ENCODE measurements at places on chromosomes 1 and 21.
A peak's percentile ranks its signal among the peaks of the same experiment; 100 is the strongest.

DNA sequence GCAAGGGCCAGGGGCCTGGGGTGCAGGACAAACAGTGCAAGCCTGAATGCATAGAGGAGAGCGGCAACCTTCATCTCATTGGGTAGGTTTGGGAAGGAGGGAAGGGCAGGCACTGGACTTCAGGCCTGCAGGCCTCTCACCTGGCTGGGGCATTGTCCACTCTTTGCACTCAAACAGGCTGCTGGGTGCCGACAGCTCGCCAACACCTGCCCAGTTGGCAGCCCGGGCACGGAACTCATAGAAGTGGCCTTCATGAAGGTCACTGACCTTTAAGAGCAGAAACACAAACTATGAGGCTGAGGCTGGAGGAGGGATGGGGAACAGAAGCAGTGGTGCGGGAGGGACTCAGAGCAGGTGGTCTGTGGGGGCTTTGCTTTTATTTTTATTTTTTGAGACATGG is 30.7 kb downstream of the MYOM3 start:
- no peak for DNase-seq

DNA sequence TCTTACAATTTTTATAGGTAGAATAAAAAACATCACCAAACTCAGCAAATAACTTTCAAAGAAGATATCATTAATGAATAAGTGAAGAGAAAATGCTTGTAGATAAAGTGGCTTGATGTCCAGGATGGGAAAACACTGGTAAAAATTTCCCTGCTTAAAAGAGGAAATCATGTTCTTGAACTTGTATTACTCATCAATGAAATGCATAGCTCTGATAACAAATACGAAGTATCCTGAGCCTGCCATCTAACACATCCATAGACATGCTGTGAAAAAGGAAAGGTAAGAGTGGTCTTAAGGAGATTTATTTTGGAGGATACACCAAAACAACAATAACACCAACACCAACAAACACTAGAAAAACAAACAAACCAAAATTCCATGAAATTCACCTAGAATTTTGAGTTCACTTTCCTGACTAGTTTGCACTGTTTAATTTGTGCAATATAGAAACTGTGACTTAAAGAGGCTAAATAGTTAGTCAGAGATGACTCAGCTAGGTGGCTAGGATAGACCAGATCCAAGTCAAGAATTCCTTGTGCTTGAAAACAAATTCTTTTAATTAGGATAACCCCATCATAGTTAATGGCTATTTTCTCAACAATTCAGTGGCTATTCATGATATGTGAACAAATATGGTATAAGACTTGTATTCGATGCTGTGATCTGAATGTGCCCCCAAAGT is 179.8 kb upstream of the KCNK2 start:
- DNase-seq, result no peak

- DNase-seq, result peak; percentile 22
Observed at GRCh38 chr1:222618001-222618879, at the start of gene MIA3. TSS of gene MIA3 (plus strand) at chr1:222618097. CDS start at chr1:222618111, 14 bp downstream.

- DNase-seq, result no peak
Observed at GRCh38 chr1:25624156-25624555, 7.6 kb downstream of the MAN1C1 start.

DNA sequence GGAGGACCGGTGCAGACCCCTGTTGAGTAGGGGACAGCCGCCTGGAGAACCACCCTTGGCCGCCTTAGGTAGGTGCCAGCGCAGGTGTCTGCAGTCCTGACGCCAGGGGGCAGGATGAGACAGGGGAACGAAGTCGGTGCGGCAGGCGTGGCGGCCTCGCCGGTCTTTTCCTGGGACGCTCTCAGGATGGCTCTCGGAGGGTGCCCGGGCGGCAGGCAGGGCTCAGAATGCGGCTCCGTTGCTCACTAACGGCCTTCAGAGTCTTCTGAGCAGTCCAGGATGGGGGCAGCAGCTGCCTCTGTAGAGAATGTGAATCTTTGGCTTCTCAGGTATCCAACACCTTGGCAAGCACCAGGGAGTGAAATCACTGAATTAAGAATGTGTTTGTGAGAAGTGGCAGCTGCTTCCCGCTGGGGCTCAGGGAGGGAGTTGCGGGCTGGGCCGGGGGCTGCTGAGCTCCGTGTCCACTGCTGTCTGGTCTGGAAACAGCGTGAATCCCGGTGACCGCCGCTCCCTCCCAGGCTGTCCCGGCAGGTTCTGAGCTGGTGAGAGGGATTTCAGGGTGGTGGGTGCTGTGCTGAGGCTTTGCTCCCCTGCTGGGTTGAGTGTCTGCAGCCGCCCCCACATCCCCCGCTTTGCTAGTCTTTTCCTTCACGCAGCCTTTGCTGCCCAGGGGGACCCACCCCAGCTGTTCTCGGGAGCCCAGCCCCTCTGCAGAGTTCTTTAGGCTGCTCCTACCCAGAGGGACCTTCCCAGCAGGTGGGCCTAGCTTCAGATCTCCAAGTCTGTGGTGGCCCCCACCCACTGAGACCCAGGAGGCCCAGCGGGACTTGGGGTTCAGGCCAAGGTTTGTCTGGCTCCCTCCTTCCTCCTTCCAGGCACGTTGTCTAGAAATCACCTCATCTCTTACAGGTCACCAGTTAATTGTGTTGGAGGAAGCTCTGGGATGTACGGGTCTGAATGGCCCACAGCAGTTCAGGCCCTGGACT is 11.1 kb upstream of the C1orf174 start:
- DNase-seq, result peak; percentile 79

DNA sequence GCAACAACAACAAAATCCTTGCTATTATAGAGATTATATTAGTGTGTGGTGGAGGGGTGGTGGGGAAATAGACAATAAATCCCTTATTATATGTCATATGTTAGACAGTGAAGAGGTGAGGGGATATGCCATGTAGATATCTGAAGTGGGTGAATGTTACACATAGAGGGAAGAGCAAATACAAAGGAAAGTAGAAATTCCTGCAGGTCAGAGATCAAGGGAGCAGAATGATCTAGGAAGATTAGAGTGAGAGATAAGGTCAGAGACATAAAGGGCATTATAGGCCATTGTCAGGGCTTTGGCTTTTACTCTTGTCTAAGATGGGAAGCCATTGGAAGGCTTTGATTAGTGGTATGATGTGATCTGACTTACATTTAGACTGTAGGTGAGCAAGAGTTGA is 38.5 kb downstream of the PRKAA2 start:
- DNase-seq, result no peak

DNA sequence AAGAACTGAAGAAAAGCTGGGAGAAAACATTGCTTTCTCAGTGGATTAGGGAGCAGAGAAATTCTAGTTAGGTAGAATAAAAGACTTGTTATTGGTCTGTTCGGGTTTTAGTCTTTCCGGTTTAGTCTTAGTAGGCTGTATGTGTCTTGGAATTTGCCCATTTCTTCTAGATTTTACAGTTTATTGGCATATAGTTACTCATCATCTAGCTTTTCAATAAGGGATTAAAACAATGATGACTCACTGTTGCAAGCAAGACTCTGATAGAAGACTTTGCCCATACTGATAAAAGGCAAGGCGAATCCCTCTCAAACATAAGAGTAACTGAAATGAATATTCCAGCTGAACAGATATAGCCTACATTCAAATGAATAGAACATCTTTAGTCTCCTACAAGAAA is 62.3 kb downstream of the GPR137B start:
- DNase-seq, result no peak

DNA sequence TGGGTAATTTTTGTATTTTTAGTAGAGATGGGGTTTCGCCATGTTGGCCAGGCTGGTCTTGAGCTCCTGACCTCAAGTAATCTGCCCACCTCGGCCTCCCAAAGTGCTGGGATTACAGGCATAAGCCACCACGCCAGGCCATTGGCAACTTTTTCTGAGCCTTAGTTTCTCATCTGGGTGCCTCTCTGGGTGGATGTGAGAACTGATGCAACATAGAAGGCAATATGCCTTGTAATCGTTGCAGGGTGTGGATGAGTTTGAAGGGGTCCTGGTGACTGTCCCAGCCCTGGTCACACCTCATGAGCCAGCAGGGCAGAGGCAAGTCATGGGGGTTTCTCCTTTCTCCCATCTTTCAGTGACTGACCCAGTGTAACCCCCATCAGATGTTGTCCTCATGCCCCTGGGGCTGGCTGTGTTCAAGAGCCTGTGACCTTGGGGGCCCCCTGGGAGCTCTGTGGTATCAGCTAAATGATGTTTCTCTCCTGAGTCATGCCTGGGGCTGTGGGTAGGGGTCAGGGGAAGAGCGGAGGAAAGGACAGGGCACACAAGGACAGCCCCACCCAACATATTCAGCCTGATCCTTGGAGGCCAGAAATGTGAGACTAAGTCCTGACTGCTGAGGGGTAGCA is 3.6 kb downstream of the COL9A2 start:
- DNase-seq, result no peak

DNA sequence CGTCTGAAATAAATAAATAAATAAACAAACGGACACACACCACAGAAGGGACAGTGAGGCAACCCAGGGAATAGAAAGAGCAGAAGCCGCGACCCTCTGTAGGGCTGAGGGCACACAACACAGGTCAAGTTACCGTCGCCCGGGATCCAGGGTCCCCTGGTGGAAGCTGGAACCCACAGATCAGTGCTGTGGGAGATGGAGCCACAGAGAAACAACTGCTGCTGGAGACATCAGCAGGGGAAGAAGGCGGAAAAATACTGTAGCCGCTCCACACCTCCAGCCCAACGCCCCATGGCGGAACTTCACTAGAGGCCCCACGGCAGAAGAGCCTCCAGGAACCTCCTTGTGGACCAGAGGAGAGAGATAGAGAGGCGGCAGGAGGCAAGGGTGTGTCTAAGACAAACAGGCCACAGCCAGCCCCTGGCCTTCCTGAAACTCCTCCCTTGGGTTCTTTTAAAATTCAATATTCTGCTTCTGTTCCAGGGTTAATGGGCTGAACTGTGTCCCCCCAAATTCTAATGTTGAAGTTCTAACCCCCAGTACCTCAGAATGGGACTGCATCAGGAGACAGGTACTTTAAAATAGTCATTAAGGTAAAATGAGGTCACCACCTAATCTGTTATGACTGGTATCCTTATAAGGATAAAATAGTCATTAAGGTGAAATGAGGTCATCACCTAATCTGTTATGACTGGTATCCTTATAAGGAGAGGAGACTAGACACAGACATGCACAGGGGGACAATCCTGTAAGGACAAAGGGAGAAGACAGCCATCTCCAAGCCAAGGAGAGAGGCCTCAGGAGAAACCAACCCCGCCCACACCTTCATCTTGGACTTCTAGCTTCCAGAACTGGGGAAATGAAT is 7.7 kb upstream of the HLCS start:
- no peak for DNase-seq

DNA sequence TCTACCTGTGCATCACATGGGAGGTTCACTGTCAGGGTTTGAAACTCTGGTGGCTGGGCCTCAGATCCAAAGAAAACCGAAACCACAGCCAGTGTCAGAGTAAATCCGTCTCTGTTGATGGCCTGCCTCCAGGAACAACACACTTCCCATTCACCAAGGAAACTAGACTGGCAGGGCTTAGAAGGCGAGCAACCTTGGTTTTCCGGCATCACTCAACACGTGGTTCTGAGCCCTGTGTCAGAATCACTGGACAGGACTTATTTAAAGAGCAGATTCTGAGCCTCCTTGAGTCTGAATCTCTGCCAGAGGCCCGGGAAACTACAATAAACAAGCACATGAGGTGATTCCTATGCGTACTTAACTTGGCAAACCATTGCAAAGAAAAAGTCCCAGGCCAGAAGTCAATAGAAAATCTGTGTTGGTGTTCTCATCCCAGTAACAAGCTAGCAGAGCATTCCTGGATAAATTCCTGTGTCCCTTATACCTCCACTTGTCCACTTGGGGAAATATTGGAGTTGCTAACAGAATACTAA is 70.0 kb downstream of the KCTD3 start:
- no peak for DNase-seq

DNA sequence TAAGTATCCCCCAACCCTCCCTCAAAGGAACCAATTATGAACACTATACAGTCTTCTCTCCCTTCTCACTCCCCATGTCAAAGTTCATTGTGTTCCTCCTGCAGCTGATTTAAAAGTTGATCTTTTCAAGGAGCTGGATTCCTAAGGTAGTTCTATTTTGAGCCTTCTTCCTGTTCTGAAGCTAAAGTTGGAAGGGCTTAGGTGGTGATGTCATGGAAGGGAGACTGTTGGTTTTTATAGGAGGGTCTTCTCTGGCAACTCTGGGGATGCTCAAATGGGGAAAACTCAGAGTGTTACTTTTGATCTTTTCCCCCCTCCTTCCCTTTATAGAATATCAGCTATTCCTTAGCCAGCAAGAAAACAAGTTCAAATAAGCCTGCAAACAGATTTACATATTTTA is 83.0 kb upstream of the AK4 start:
- no peak for DNase-seq

- no peak for DNase-seq
Observed at GRCh38 chr1:185853739-185854138, 119.5 kb downstream of the HMCN1 start.

GRCh38 chr1:245888809-245889208 is 618.3 kb downstream of the SMYD3 start:
- no peak for DNase-seq

DNA sequence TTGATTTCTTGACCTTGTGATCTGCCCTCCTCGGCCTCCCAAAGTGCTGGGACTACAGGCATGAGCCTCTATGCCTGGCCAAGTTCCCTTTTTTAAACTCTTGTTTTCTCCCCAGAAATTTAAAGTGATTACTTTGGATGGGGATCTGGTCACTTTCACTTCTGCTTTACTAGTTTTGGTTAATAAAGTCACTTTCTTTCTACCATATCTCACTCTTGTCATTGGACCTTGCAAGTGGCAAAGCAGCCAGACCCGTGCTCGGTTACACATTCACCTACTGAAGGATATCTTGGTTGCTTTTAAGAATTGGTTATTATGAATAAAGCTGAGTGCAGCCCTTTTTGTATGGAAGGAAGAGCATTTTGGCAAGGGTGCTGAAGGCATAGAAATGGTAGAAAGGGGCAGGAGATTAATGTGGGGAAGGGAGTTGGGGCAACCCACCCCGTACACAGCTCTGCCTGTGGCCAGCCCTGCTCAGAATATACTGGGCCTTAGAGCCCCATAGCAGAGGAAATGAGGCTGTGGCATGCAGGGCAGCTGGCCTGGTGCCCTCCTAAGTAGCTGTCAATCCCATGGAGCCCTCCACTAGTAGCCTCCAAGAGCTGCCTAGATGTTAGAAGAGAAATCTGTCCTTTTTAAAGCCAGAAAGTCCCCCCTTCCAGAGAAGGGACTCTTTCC is 40.7 kb downstream of the CD2 start:
- DNase-seq, result no peak

GRCh38 chr1:44292651-44293050 is 62.4 kb downstream of the ERI3 start:
- no peak for DNase-seq
